ENCODE measurements at places on chromosomes 1 and 21.

DNA sequence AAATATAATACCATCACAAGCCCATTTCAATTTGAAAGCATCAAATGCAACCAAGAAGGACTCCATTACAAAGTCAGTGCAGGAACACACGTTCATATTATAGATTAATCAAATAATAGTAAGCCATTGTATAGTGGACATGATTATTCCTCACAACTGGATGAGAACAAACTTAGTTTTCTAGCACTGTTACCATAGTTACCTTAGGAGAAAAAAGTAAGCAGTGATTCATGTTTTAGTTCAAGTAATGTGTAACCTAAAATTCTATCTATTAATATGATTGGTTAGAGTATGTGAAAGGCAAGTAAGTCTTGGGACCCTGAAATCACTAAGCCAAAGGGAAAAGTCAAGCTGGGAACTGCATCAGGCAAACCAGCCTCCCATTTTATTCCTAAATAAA lies 15.2 kb downstream of the SSX2IP start:
- DNase-seq = no peak

GRCh38 chr1:20061866-20062265 lies 8.1 kb upstream of the PLA2G5 start:
- no peak for DNase-seq

DNA sequence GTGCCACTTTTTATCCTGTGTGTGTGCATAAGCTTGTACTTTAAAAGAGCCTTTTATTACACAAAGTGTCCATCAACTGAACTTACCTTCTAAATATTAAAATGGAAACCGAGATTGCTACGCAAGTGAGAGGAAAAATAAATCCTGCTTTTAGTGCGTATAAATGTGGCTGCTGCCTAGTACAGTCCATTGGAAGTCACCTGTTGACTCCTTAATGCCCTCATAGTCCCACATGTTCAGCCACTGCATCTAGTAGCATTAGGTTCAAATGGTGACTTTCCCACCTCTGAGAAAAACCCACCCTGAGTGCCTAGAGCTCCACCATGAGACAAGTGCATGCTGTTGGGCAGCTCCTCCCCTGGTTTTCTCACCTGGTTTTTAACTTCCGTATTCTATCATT lies 53.0 kb downstream of the LHX4 start:
- no peak for DNase-seq

- DNase-seq = no peak
These were observed 13.4 kb downstream of the SPOCD1 start for GRCh38 chr1:31802190-31803150.

DNA sequence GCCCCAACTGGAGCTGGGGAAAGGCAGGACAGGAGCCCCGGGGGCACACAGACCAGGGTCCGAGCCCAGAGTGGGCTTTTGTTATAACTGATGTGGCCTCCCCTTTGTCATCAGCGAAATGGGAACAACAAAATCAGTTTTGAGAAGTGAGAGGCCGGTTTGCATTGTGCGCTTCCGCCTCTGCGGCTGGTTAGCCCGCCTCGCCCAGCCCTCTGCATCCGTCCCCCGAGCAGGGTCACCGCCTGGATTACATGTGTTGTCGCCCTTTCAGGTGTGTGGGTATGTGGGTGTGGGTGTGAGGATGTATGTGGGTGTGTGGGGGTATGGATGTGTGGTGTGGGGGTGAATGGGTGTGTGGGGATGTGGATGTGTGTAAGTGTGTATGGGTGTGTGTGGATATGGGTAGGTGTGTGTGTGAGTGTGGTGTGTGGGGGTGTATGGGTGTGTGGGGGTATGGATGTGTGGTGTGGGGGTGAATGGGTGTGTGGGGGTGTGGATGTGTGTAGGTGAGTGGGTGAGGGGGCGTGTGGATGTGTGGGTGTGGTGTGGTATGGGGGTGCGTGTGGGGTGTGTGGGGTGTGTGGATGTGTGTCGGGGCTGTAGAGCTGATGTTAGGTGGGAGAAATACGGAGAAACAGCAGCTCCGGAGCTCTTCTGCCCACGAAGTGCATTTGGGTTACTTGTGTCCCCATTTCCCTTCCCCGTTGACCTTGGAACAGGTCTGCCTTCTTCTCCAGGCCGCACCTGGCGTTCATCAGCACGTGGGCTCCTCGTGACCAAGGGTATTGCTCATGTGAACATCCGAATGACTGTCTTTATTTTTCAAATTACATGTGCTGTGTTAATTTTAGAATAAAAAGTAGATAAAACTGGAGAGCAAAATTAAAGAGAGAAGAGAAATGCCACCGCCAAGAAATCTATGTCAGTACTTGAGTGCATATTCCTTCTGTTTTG lies 67.6 kb downstream of the FHAD1 start:
- DNase-seq = no peak

DNA sequence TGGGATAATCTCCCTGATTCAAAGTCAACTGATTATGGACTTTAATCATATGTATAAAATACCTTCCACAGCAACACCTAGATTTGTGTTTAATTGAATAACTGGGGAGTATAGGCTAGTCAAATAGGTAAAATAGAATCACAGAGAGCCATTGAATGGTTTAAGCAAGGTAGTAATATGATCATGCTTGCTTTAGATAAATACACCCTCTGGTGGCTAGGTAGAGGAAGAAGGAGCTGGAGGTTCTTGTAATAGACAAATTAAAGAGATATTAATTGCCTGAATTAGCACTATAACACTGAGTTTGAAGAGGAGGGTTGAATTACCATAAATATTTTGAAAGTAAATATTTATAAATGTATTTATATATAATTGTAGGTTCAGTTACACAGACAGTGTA lies 40.3 kb downstream of the DIRAS3 start:
- no peak for DNase-seq

- no peak for DNase-seq
These were observed 106.0 kb upstream of the FAM78B start for GRCh38 chr1:166272851-166273250.

DNA sequence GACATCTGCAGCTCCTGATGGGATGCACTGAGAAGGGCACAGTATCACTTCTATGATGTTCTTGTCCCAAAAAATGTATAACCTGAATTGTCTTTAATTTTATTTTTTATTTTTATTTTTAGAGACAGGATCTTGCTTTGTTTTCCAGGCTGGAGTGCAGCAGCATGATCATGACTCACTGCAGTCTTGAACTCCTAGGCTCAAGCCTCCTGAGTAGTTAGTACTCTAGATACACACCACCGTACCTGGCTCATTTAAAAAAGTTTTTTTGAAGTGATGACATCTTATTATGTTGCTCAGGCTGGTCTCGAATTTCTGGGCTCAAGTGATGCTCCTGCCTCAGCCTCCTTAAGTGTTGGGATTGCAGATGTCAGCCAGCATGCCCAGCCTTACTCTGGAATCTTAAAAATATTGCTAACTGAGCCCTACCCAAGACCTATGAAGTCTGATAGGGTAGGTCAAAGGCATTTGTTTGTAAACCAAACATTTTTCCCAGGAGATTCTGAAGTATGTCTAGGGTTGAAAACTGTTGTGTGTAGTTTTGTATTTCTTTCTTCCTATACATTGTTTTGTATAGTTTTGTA lies 68.9 kb downstream of the ATF6 start:
- DNase-seq = no peak

DNA sequence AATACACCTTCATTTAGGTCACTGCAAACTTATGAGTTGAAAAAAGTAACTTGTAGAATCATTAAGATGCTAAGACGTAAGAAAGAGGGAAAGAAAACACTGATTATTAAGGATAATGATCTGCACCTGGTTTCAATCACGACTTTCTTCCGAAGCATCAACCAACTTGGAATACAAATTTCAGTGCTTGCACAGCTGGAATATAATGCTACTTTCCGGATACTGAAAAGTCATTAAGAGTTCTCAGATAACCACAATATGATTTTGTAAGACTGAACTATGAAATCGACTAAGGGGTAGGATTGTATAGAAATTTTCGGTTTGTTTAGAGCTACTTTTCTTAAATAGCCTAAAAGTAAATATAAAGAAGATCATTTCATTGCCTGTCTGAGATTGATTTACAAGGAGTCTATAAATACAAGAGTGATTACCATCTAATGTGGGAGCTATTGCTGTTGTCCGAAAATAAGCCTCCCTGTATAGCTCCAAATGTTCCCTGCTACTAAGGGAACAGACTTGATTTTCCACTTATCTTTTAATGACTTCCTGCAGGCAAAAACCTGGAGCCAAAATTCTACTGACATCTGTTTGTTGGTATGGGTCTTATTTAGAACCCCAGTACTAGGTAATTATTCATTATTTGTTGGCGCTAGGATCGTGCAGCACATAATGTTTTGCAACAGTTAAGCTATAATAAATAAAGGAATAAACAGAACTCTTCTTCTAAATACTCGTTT lies 673.3 kb downstream of the KCNT2 start:
- DNase-seq = no peak
